ENCODE measurements at places on chromosomes 7 and 10. TPM values are rescaled to one million over a fixed set of nuclear protein-coding genes. Genes with fewer than 3 reads are reported as not detected.

Gene IFIT3
- total RNA-seq, result 6.9 TPM

Gene CPN1
- not detected for total RNA-seq

Gene PIK3AP1
- 10.6 TPM for total RNA-seq

Gene C7orf57
- not detected for total RNA-seq

Gene SPDYE16
- not detected for total RNA-seq

Gene GDF10
- 4.6 TPM for total RNA-seq
